Activated T-cell treated with anti-CD3 and anti-CD28 coated beads for 1 hour (primary cell): ENCODE measurements at places on chromosomes 2 and 18.

- DNase-seq, result no peak
These were observed 36.1 kb downstream of the TMEM163 start for GRCh38 chr2:134682726-134683125.

GRCh38 chr2:80489717-80490116, 185.2 kb upstream of the LRRTM1 start:
- no peak for DNase-seq

GRCh38 chr2:19685731-19686130, 216.1 kb downstream of the TTC32 start:
- no peak for DNase-seq

GRCh38 chr2:172743898-172744297, 8.3 kb downstream of the RAPGEF4 start:
- no peak for DNase-seq

DNA sequence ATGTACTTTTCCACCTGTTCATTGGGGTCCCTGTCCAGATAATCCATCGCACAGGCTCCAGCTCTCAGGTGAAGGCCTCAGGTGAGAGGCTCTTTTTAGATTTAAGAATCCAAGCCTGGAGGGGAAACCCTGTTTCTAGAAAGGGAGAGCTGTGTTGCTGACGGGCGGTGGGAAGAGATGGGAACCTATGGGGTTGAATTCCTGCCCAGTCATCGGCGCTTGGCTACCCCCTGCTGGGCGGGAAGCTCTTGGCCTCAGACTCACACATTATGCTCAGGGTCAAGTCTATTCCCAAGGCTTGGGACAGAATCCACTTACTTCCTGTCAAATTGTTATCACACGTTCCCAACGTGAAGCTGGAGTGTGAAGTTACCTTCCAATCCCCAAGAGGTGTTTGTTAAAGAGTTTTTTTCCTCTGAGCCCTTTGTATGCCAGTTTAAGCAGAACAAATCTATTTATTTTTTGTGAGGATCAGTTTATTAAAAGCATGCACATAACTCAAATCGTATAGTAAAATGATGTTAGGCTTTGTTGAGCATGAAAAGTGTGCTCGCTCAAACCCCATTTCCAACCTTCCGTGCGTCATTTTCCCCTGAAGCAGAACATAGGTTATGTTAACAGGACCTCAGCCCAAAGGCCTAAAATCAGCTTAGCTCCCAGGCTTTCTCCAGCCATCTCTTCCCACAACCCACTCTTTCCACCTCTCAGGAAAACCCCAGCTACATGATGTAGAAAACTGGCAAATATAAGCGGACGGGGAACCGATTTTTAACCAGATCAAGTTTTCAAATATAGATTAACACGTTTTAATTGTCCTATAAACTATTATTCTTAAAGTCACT, 181.7 kb upstream of the ETAA1 start:
- DNase-seq, result no peak

GRCh38 chr2:233047206-233047605, 12.9 kb upstream of the INPP5D start:
- DNase-seq, result no peak

GRCh38 chr18:76382275-76382674, 112.8 kb downstream of the ZNF516 start:
- no peak for DNase-seq

DNA sequence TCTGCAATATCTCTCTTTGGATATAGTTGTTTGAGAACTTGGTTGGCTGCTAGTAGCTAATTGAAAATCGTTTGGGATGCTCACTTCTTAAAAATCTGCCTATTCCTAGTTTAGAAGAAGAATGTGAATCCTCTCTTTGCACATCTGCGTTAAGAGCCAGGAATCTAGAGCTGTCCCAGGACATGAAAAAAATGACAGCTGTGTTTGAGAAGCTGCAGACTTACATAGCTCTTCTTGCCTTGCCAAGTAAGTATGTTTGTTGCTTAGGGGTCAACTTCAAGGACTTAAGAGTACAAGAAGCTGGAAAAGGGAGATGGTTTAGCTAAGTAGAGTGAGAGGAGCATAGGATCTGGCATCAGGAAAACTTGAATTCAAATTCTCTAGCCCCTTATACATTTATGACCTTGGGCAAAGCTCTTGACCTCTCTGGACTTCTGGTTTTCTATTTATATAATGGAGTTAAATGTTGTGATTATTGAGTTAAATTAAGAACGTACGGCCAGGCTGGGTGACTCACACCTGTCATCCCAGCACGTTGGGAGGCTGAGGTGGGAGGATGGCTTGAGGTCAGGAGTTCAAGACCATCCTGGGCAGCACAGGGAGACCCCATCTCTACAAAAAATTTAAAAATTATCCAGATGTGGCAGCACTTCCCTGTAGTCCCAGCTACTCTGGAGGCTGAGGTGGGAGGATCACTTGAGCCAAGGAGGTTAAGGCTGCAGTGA, 55.2 kb upstream of the STON1 start:
- DNase-seq, result no peak

- DNase-seq, result no peak
These were observed 89.6 kb downstream of the CLHC1 start for GRCh38 chr2:55142518-55142917.

DNA sequence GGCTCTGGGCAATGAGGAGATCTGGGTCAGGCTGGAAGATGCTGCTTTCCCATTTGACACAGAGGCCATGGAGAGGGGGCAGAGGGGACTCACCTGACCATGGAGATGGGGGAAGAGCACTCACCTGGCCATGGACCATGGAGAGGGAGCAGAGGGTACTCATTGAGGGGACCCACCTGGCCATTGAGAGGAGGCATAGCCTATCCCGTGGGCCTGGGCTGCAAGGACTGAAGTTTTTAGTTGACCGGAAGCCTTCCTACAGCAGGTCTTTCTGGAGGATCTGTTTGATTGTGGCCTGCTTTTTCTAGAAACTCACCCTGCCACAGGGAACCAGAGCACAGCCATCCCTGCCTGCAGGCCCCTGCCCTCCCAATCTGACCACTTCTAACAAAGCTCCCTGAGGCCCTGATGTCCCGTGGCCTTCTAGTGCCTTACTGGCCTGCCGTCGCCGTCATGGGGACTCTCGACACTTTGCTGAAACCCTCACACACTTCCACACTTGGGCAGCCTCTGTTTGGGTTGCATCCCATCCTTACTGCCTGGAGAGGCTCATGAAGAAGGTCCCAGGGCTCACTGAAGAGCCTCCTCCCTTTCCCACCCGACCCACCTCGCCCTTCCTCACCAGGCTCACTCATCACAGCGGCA, 5.1 kb upstream of the PROM2 start:
- no peak for DNase-seq

GRCh38 chr2:238286551-238286950, 1.9 kb downstream of the PER2 start:
- DNase-seq, result no peak

DNA sequence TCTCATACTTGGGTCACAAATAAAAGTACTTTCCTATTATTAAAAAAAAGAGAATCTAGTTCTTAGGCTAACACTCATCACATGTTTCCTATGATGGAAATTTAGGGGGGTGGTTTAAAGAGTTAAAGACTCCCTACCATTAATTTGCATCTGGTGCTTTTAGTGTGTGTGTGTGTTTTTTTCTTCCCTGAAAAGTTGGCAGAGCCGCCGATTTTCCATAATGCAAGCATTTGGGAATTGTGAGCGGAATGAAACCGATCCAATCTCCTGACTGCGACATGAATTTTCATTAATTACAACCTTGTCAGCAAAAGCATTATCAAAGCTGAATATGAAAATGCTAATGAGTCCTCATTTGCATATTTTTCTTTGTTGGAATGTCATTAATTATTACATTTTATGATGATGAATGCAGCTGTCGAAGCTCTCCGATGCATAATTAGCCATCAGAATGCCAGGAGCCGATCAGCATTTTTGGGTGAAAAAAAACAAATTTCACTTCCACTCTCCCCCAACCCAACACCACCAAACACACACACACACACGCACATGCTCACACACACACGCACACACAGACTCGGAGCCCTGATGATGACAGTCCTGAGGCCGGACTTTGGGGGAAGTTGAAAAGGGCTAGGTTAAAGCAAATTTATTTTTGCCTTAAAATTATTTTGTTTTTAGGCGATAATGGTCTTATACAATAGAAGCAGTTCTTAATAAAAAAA, 165.4 kb downstream of the TCF4 start:
- DNase-seq, result no peak

DNA sequence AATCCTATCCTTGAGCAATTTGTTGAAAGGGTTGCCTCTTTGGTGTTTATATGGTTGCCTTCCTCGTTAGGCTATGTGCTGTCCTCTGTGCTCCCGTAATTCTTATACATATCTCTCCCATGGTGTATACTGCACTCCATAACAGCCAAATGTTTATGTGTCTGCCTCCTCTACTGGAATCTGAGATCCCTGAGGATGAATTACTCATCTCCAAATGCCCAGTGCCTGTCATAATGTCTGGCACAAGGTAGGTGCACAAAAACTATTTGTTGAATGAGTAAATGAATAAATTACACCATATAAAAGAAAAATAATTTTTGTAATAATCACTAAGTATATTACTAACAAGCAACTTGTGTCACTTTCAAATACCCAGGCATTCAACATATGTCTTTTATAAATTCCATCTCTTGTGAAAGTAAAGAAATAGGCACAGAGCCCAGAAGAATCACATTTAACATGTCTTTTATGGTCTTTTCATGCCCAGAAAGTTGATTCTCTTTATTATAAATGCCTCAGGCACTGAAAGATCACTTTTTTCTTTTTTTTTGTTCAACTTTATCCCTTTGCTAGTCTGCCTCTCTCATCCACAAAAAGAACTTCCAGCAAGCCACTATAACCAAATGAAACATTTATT, 164.9 kb downstream of the CCDC148 start:
- no peak for DNase-seq

DNA sequence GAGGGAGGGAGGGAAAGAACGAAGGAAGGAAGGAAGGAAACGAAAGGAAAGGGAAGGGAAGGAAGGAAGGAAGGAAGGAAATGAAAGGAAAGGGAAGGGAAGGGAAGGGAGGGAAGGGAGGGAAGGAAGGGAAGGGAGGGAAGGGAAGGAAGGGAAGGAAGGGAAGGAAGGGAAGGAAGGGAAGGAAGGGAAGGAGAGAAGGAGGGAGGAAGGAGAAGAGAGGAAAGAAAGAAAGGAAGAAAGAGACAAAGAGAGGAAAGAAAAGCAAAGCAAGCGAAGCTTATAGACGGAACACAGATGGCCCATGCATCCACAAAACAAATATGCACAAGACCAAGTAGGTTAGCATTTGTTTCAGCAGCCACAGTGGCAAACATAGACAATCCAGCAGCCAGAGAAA, 20.4 kb upstream of the GALNT3 start:
- DNase-seq, result no peak

- DNase-seq, result no peak
These were observed 551.1 kb downstream of the BCL11A start for GRCh38 chr2:60002183-60002867.

GRCh38 chr2:54455563-54456361, at the start of gene SPTBN1:
TSS of gene SPTBN1 (plus strand) at chr2:54456327. CDS start at chr2:54526419, 70,092 bp downstream.
- no peak for DNase-seq

- no peak for DNase-seq
These were observed 236.3 kb downstream of the KIAA1328 start for GRCh38 chr18:37065254-37065653.

GRCh38 chr18:35030277-35030989, 10.8 kb upstream of the MAPRE2 start:
- DNase-seq, result no peak

GRCh38 chr2:54669677-54670484, 53.6 kb upstream of the EML6 start:
- DNase-seq, result no peak

DNA sequence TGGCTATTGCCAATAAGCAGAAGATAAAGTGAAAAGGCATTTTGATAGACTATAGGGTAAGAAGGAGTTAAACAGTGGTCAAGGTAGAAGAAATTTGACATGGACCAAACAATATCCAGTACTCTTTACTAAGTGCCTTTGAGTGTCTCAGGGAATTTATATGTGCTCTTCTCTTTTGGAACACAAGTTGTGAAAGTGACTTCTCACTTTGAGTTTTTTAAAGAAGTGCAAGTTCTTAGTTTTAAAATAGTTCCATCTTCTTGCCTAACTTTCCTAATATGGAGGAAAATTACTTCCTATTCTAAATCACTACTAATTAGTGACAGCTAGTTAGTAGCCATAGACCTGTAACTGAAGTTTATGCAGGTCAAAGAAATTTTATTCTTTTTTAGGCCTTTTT, 63.4 kb downstream of the AFTPH start:
- no peak for DNase-seq

- DNase-seq, result no peak
These were observed 283.6 kb downstream of the TMX3 start for GRCh38 chr18:68431111-68431921.

GRCh38 chr2:46827274-46828134, 88.1 kb downstream of the MCFD2 start:
- no peak for DNase-seq

DNA sequence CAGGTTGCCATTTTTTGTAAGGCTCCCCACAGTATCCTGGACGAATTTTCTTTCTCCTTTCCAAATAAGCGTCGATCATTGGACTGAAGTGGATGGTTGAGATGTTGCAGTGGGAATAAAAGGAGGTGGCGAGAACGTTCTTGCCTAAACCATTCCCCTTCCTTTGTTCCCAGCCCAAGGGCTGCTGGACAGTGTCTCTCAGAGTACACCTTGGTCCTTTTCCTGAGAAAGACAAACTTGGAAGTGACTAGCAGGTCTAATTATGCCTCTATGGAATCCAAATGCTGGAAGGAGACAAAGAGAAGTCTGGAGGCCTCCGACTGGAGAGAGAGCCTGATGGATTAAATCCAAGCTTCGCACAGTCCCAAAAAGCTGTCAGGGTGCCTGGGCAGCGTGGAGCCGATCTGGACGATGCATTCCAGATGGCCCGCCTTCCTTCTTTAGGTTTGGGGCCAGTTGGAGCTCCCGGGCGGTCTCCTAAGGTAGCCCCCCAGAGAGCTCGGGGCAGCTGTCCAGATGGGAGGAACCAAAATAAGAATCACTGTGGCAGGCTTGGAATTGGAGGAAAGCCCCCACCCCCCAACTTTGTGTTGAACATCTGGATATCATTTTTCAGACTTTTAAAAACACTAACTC, 186.8 kb downstream of the TMEM247 start:
- DNase-seq, result no peak

DNA sequence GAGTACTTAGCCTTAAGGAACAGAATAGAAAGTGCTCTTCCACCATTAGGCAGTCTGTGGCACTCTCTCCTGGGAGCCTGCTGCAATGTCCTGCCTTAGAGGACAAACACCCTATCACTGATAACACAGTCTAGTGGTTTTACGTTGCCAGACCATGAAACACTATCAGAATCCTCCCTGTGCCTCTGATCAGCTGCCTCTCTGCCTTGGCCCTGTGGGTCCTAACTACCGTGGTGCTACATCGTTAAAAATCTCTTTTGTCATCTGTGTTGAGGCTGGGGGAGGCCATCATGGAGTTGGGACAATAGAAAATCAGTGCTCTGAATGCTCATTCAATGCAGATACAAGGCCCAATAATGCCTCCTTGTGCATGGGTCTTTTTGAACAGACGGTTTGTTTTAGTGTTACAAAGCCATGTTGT, 11.9 kb upstream of the APCDD1 start:
- DNase-seq, result no peak
